ENCODE measurements at places on chromosomes 7 and 10.
A peak's percentile ranks its signal among the peaks of the same experiment; 100 is the strongest.

- DNase-seq: no peak
These were observed 173.1 kb downstream of the ADRA2A start for GRCh38 chr10:111249925-111250324.

- no peak for DNase-seq
These were observed 52.2 kb upstream of the PDGFA start for GRCh38 chr7:571718-572415.

DNA sequence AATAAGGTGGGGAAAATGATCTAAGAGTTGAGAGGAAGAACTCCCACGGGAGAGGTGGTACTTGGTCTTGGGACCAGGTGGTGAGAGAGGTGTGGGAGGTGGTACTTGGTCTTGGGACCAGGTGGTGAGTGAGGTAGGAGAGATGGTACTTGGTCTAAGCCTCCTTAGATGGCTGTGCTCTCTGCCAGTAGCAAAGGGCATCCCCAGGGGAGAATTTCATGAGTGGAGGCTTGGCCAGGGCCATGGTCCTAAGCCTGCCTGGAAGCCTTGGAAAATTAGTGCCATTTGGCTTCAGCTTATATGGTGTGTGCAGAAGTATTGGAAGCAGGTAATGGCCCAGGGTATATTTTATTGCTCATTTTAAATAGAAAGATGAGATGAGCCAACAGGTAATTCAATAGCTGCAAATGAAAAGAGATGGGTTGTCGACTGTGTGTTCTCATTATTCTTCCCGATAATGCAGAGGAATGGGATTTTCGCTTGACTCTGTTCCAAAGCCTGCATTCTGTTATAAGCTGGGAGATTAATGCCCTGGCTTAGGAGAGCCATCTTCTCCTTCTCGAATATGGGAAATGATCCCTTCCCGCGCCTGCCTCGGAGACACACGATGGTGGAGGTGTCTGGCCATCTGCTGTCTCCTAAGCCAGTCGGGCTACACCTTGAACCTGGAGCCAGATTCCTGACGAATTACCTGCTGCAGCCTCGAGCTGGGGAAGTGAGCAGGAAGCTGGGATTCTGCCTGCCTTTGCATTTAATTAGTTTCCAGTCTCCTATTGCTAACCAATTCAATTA is 287.8 kb downstream of the GALNT17 start:
- no peak for DNase-seq

- DNase-seq: no peak
These were observed 719.5 kb downstream of the XPNPEP1 start for GRCh38 chr10:109203646-109204353.

DNA sequence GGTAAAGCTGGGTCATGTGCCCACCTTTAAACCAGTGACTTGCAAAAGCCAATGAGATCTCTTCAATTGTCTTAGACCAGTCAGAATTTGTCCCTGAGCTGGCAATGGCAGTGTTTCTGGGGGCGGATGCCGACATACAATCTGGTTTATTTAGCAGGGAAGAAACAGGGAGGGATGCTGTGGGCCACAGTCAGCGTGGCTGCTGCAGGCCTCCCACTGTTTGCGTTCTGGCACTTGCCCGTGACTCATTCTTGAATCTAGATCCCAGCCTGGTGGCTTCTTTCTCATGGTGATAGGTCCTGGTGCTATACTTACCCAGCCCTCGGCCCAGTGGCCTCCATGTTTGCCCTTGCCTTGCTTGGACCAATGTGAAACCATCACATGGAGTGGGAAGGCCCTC is 3.1 kb upstream of the CPA1 start:
- no peak for DNase-seq

DNA sequence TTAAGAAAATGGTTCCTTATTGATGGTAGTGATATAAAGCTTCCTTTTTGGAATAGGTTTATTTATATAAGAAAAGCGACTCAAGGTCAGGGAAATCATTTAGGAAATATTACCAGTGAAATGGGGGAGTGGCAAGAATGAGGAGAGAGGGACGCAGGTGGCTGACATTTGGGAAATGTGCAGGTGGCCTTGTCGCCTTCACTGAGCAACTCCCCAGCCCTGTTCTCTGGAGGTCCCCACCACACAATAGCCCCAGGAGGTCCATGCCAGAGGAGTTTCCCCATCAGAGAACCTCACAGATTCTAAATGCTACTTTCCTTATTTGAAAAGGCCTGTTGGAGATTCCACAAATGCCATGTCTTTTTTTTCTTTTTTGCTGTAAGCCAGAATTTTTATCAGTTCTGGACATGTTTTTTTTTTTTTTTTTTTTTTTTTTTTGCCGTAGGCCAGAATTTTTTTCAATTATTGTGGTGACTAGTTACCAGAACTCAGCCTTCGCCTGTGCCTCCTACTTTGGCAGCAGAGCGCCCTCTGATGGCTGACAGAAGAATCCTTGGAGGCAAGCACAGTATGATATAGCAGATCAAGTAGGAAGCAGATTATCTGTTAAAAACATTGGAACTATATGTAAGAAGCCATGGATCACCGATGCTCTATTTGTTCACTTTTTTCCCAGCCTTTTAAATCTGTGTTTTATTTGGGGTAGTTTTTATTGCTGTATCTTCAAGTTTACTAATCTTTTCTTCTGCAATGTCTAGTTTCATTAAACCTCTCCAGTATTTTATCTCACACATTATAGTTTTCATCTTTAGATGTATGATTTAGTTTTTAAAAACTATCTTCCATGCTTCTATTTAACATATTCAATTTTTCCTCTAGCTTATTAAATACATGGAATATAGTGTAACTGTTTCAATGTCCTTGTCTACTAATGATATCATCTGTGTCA is 18.6 kb downstream of the OPALIN start:
- DNase-seq: peak; percentile 18

DNA sequence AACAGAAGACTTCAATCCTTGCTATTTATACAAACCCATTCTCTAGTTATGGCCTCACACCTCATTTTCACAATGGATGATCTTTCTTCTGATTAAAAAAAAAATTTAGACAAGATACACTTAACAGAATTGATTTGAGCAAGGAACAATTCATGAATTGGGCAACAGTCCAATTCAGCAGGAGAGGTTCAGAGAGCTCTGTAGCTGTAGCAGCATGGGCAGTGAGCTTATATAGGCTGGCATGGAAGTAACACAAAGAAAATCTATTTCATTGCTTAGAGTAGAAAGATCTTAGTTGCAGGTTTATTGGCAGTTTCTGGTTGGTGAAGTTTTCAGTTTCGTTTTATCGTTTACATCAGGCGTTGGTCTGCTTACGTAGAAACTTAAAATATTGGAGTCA is 23.0 kb upstream of the LRGUK start:
- DNase-seq: no peak
